Eye (tissue), 1 donor: ENCODE measurements at places on chromosomes 16 and 17.

- no peak for DNase-seq
These were observed 20.5 kb upstream of the TBX4 start for GRCh38 chr17:61431594-61432311.

GRCh38 chr16:17171250-17172143 lies 299.3 kb downstream of the XYLT1 start:
- DNase-seq: no peak

DNA sequence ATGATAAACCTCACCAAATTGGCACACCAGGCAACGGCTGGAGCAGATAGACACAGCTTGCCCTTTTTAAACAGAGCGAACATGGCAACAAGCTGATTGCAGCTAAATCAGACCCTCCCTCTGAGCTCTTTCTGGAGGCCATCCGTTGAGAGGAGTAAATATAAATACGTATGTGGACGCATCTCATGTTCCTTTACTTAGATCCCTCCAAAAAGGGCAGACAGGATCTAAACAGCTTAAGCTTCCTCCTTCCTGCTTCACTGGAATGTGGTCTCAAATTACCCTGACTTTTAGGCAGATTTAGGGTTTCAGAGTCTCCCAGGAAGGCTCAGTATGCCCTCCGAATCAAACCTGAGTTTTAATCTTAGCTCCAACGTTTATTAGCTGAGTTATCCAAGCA lies 204.7 kb upstream of the GOT2 start:
- peak; percentile 17 for DNase-seq

DNA sequence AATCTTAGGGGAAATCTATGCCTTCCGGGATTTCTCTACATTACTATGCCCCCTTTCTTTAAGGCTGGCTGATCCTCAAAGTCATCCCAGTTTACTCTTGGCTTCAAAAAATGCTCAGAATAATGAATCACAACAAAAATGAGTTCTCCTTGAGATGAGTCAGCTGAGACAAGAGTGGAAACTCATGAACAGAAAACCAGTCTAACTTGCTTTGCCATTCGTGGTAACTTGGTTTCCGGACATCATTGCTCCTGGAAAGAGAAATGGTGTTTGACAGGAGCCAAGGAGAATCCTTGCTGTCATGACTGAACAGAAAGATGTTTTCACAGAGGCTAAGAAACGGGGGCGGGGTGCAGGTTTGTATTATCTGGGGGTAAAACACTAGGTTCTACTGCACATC lies 435.6 kb upstream of the DYNLRB2 start:
- DNase-seq: no peak

DNA sequence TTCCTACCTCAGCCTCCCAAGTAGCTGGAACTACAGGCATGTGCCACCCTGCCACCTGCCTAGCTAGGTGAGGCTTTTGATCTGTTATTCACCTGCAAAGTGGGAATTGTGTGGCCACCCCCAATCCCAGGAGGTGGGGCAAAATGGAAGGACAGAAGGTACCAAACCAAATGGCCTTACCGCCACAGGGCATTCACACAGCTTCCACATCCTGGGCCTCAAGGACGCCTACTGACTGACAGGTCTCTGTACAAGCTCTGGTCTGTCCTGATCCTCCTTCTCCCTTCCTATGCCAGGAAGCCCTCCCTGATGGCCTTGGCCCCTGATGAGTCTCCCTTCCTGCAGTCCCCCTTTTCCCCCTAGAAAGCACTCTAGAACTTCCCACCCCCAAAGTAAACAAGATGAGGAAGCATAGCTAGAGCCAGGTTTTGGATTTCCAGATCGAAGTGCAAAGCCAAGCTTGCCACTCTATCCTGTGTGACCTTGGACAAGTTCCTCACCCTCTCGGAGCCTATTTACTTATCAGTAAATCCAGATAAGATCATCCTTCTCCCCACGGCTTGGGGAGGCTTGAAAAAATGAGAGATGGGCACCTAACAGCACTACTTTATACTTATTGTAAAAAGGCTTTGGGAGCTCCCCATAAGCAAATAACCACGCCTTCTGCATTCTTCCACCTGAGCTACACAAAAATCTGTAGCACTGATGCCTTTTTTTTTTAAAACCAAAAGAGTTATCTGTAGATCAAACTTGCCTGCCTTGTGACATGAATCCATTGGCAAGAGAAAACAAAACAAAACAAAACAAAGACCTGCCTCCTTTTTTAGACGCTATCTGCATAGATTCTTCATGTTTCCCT lies 4.5 kb downstream of the PLLP start:
- DNase-seq: no peak

DNA sequence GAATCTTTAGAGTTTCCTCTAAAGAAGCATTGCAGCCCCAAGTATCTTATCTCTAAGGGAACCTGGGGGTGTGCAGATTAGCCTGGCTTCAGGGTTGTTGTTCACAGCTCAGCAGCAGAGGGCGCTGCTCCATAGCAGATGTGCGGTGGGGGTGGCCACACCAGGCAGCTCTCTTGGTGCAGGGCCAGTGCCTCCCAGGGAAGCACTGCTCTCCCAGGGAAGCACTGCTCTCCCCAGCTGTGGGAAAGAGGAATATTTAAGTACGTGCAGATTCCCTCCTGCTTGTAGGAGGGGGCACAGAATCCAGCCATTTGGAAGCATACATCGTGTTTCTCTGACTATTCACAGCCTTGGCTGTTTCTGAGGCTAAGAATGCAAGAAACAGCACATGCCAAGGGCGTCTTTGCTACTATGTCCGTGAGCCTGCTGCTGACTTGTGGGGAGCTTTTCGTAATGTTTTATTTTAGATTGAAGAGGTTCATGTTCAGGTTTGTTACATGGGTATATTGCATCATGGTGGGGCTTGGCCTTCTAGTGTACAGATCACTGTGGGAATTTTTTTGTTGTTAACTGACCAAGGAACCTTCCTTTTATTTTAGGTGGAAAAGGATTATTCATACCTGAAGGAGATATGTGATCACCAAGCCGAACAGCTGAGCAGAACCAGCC lies 217.8 kb downstream of the SPECC1 start:
- peak; percentile 91 for DNase-seq
